ENCODE measurements at places on chromosomes 2 and 18. TPM values are rescaled to one million over a fixed set of nuclear protein-coding genes. Genes with fewer than 3 reads are reported as not detected.
A peak's percentile ranks its signal among the peaks of the same experiment; 100 is the strongest.

DNA sequence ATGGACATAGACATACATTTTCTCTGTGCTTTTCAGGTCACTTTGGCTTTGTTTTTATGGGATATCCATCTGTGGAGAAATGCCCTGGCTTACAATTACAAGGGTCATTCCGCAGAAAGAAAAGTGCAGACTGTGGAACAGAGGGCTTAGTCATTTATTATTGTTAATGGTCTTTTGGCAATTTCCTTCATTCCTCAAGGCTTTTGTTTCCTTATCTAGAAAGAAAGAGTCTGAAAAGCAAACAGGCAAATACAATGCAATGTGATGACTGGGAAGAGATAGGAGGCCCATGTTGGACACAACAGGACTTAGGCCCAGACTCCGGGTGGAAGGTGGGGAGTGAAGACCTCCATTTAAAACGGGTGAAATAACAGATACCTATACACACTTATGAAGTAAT is 129.5 kb upstream of the CAVIN2 start:
- DNase-seq, result peak; percentile 31

DNA sequence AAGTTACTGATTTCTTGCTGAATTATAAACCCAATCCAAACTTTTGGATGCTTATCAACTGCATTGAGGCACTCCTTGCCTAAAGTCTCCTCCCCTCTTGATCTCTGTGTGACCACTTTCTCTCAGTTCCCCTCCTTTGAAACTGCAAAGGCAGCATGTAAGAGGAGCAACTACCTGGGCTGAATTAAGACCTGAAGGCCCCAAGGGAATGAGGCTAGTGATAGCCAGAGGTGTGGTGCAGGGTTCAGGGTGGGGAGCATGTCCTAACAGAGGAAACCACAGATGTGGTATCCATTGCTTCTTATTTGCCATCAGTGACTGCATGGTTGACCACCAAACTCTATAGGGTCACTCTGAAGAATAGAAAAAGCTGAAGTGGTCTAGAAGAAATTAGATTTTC is 557.9 kb downstream of the TNS1 start:
- DNase-seq, result no peak

DNA sequence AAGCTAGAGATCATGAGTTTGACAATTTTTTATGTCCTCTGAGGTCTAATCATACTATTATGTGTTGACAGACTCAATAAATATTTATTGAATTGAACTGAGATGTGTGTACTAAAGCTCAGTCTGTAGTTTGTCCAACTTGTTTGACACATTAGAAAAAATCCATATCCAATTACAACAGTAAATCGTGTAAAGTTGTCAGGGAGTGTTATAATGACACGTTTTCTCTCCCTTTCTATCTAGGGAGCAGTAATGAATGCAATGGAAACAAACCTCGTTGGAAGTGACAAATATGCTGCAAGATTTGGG is 28.4 kb downstream of the ITGA4 start:
- DNase-seq, result no peak

GRCh38 chr2:240502059-240502429 is 55.7 kb downstream of the ANKMY1 start:
- DNase-seq, result no peak

DNA sequence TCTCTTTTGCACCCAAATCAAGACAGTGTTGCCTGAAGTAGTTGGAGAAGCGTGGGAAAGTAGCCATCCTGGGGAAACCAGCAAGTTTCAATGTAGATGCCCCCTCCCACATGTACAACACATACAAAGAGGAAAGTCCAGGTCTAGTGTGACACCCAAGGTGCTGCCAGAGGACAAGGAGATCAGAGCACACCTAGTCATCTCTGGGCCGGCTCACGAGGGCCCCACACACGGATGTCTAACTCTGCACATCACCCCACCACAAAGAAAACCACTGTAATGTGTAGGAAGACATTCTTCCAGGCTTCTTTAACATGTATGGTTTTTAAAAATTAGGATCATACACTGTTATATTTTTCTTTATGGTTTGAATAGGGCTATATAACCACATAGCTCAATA is 21.6 kb downstream of the PARD6G start:
- DNase-seq, result no peak

Gene ZNF396
- total RNA-seq, result 0.60 TPM
